ENCODE measurements at places on chromosomes 3 and 15.

- no peak for DNase-seq
Observed at GRCh38 chr15:76772776-76773175, 132.4 kb downstream of the SCAPER start.

GRCh38 chr3:109927161-109927560 lies 589.8 kb upstream of the DPPA4 start:
- DNase-seq: no peak

GRCh38 chr3:43632269-43632733 lies 10.5 kb upstream of the ANO10 start:
- DNase-seq: no peak

- DNase-seq: no peak
Observed at GRCh38 chr15:90037511-90037860, 36.4 kb downstream of the ZNF710 start.

- no peak for DNase-seq
Observed at GRCh38 chr3:175919133-175919532, 1060.0 kb downstream of the NAALADL2 start.

DNA sequence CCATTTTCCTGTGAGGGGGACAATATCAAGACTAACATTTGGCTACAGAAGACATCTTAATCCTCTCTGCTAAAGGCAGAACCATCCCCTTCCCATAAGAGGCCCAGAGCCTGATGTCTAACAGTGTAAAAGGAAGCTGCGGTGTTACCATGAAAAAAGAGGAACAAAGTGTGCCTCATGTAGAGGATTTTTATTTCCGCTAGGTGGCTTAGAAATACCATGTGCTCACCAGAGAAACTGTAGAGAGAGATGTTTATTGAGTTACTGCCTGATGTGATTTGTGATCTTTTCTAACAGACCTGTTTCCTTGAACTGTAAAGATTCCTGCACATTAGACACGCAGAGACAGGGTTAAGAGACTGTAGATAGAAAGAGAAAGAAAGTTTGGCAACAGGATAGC lies 22.0 kb downstream of the OR5H15 start:
- no peak for DNase-seq

- DNase-seq: no peak
Observed at GRCh38 chr3:184172681-184173373, 1.8 kb upstream of the AP2M1 start.

GRCh38 chr3:150544041-150544440 lies 2.3 kb downstream of the SERP1 start:
- DNase-seq: no peak

DNA sequence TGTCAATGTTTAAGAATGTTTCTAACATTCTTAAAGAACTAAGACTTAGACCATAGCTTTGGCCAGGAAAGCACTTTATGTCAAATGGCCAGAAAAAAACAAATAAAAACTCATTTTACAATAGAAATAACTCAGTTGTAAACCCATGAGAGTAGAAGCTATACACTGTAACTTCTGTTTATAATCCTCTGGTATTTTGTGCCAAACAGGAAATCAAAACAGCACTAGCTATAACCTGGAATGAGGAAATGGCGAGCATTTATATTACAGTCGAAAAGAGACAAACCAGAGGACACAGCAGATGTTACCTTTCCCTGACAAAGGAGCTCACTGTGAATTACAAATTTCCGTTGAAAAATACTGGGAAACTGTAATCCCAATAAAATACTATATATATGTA lies 10.3 kb downstream of the GK5 start:
- DNase-seq: no peak

DNA sequence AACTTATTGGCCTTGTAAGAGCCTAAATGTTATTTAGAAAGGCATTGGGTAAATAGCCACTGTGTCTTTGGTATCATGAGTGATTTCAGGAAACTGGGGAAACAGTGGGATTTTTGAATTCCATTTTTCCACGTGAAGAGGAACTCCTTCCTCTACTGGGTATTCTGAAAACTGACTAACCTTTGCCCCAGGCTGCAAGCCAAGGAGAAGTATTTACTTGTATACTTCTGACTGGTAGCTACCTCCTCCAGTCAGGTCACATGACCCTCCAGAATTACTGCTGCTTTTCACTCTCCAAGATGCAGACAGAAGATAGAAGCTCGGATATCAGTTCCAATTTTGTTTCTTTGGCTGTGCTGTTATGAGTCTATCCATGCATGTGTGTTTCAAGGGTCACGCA lies 50.9 kb upstream of the MAP3K13 start:
- DNase-seq: no peak

DNA sequence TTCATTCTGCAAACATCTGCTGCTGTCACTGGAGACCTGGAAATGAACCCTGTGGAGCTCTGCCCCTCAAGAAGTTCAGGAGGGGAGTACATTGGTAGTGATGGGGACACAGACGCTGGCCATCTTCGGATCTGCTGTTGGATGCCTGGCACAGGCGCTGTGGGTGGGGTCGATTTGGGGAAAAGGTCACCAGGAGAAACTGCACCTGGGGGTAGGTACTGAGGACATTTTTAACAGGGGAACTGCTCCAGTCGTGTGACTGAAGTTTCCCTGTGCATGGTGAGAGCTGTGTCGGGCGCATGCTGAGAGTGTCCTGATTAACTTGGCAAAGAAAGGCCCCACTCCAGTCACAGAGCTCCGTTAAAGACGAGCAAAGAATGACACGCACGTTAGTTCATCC lies 3.4 kb downstream of the UROC1 start:
- no peak for DNase-seq

DNA sequence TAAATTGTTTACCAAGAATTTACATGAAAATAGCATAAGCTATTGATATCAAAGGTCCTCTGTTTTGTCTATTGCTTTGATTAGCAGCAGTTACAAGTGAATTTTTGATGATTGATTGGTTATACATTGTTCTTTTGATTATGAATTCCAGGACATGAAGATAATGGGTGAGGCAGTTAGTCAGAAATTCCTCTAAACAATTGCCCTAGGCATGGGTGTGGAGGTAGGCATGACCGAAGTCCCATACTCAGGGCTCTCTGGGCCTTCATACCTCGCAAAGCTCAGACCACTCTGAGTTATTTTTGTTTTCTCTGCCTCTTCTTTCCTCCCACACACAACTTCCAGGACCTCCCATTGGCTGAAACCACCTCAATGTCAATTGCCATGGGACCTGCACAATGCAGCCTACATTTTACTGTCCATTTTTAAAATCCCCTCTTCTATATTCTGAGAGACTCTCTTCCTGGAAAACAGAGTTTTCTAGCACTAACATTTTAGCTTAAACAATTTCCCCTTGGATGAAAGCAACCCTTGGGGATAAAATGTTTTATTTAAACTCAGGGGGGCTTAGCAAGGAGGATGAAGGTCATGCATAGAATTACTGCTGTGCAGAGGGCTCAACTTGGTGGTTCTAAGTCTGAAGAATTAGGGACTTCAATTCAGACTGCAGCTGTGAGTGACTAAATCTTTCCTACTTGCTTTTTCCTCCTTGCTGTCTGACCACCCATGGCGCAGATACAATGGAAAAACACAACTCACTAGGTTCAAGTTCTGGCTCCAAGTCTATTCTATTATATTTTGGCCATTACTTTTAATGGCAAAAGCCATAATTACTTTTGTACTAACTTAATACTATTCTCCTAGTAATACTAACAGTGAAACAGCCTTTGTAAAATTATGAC lies 594.8 kb downstream of the NTRK3 start:
- no peak for DNase-seq

GRCh38 chr3:1355691-1356090 lies 262.9 kb downstream of the CNTN6 start:
- no peak for DNase-seq

GRCh38 chr15:81176291-81176893 lies 20.3 kb upstream of the IL16 start:
- DNase-seq: no peak

GRCh38 chr3:46713898-46714552 lies 3.6 kb downstream of the PRSS50 start:
- DNase-seq: no peak

DNA sequence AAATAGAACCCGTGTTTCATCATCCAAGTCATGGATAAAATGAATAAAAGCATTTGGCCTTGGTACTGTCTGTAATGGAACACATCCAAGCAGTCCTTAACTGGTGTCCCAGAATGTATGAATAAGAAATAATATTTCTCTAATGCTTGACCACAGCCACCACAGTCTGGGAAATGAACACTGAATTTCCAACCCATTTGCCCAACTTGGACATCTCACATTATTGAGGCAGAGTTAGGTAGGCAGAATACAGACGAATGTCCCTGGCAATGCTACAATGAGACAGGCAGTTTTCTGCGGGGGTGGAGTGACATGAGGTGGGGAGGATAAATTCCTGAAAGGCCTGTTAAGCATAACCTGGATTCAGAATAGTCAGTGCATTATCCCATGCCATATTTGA lies 245.7 kb downstream of the ZIC1 start:
- no peak for DNase-seq

- DNase-seq: no peak
Observed at GRCh38 chr3:60291115-60291514, 960.1 kb downstream of the FHIT start.

- DNase-seq: no peak
Observed at GRCh38 chr3:96814651-96815567, 515 bp downstream of the EPHA6 start.
